ENCODE measurements at places on chromosomes 16 and 17.

DNA sequence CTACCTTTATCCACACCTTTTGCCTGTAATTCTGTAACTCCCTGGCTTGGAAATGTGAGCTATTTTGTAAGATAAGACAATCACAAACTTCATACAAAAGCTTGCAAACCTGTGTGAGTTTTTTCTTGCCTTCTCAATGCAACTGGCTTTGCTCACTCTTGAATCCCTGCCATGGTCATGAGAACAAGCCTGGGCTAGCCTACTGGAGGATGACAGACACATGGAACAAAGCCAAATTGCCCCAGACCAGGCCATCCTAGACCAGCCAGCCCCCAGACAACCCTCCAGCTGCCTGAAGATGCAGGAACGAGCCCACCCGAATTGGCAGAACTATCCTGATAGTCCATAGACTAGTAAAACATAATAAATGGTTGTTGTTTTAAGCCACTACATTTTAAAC, 466.6 kb upstream of the ERCC4 start:
- DNase-seq = no peak

GRCh38 chr16:84597931-84598351, 19.9 kb downstream of the COTL1 start:
- DNase-seq = no peak

GRCh38 chr17:12736526-12736925, 52.8 kb upstream of the ARHGAP44 start:
- no peak for DNase-seq

DNA sequence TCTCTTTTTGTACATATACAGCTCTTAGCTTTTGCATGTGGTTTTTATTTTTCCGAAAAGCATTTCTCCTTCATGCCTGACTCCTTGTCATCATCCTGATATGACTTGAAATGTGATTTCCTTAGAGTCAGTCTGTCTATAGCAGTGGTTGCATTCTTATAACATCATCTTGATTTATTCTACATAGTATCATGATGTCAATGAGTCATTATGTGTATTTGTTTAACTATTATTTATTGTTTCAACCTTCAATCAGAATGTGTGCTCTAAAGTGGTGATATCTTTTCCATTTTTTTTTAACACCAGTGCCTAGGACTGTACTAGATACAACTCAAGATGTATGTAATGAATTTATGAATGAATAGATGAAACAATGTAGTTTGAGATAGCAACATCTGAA, 354.9 kb upstream of the CDH8 start:
- no peak for DNase-seq

- no peak for DNase-seq
Measured at GRCh38 chr17:41592601-41593305, 6.1 kb upstream of the KRT14 start.

- DNase-seq = no peak
Measured at GRCh38 chr16:28505489-28506137, 1.0 kb downstream of the IL27 start.

- no peak for DNase-seq
Measured at GRCh38 chr17:29760279-29761039, 137.7 kb upstream of the CORO6 start.

DNA sequence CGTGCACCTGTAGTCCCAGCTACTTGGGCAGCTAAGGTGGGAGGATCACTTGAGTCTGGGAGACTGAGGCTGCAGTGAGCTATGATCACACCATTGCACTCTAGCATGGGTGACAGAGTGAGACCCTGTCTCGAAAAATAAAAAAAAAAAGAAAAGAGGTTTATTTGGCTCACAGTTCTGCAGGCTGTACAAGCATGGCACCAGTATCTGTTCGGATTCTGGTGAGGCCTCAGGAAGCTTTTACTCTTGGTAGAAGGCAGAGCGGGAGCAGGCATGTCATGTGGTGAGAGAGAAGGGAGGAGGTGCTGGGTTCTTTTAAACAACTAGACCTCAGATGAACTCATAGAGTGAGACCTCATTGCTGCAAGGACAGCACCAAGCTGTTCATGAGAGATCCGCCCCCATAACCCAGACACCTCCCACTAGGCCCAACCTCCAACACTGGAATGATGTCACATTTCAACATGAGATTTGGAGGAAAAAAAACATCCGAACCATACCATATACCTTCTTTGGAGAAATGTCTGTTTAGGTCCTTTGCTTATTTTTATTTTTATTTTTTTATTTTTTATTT, 10.3 kb upstream of the RMI2 start:
- DNase-seq = no peak

DNA sequence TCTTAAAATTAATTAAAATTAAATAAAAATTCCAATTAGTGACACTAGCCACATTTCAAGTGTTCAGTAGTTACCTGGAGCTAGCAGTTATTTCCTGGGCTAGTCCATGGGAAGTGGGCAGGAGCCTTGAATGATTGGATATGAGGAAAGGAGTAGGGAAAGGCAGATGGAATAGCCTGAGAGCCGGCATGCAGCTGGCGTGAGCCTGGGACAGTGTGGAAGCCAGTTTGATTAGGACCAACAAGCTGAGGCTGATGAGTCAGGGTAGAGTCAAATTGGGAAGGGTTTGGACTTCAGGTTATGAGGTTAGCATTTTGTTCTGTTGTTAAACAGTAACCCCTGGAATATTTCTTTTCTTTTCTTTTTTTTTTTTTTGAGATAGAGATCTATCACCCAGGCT, 15.3 kb upstream of the GNA13 start:
- DNase-seq = no peak

GRCh38 chr16:7921345-7921744, 588.7 kb downstream of the RBFOX1 start:
- DNase-seq = peak; percentile 53

DNA sequence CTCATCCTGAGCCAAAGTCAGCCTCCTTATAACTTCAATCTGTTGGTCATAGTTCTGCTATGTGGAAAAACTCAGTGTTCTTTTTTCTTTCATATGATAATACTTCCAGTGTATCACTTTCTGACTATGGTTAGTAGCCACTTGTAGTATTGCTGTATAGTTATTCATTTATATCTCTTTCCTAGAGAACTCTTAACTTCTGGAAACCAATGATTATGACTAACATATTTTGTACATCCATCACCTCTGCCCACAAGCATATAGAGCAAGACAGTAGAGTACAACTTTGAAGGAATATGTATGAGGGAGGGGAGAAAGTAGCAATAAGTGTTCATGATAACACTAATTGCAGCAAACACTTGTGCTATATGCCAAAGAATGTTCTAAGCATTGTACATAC, 38.6 kb downstream of the COX10 start:
- DNase-seq = no peak

- DNase-seq = no peak
Measured at GRCh38 chr17:44912763-44913544, 2.3 kb downstream of the GFAP start.

DNA sequence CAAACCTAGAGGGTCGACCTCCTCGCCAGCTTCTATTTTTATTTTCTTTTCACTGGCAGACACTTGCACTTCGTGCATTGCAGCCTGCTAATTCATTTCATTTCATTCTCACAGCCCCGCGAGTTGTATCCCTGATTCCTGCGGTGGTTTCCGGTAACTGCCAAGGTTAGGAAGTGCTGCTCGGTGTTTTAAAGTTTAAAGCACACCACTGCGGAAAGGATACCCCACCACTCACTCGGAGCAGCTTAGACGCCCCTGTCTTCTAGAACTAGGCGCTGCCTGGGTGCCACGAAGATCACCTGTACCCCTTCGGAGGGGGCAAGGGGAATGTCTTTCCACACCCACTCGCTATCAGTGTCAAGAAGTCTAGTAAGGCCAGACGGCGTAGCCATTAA, 509 bp downstream of the CNEP1R1 start:
- no peak for DNase-seq

DNA sequence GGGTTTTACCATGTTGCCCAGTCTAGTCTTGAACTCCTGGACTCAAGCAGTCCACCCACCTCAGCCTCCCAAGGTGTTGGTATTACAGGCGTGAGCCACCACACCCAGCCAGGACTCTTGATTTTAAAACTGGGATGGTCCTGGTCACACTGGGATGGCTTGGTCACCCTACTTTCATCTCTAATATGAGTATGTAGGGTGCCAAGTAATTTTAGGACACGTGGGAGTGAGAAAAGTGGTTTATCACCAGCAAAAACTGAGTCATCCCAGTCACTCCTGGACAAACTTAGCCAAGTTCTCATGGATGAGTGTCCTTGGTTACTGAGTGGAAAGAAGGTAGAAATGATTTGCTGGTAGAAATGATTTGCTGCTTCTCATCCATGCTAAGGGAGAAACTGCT, 9.9 kb downstream of the CLEC19A start:
- DNase-seq = no peak

- peak; percentile 77 for DNase-seq
Measured at GRCh38 chr17:1108765-1109605, 70.8 kb downstream of the ABR start.

DNA sequence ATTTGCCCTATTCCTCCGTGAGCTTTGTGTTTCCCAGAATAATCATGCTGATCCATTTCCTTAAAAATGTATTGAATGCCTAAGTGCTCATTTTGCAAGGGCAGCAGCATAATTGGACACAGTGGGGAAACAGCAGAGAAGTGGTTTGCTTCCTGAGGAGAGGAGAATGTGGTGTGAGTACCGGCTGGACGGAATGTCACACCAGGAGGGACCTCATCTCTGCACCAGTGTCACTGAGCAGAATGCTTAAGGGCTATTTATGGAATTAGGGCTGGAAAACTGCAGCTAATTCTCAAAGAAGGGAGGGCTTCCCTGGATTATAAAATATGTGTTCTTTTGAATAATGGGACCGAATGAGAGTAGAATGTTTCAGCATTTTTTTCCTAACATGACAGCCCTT, 1100.6 kb upstream of the RBFOX1 start:
- no peak for DNase-seq

- no peak for DNase-seq
Measured at GRCh38 chr16:68574479-68574878, 35.4 kb downstream of the ZFP90 start.

DNA sequence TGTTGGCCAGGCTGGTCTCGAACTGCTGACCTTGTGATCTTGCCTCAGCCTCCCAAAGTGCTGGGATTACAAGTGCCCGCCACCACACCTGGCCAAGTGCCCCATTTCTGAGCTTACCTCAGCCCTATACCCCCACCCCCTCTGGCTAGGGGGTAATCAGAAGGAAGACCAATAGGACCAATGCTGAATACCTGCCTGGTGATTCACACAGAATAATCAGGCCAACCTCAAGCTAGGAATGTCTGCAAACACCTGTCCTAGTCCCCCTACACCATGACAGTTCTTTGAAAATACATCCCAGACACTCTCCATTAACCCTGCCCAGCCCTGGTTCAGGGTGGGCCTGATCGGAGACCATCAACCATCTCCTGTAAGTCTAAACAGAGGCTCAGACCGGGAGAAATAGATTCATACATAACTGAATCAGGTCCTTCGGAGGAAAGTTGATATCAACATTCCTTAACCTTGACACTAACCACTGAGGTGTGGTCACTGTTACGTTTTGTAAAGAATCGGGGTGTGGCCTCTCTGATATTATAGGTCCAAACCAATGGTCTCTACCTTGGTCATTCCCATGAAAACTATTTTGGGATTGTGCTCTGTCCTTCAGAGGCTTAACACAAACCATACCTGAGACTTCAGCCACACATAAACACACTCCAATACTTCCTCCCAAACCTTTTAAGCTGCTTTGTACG, 130.8 kb downstream of the GAS7 start:
- no peak for DNase-seq

- DNase-seq = peak; percentile 58
Measured at GRCh38 chr16:47258874-47259461, 115.2 kb upstream of the NETO2 start.

DNA sequence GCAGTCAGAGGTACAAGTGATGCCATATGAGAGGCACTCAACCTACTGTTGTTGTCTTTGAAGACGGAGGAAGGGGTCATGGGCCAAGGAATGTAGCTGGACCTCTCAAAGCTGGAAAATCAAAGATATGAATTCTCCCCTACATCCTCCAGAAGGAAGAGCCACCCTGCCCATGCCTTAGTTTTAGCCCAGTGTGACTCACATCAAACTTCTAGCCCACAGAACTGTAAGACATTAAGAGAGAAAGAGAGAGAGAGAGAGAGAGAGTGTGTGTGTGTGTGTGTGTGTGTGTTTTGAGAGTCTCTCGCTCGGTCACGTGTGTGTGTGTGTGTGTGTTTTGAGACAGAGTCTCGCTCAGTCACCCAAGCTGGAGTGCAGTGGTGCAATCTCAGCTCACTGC, 87.1 kb downstream of the STX8 start:
- DNase-seq = no peak

GRCh38 chr16:10946308-10946707, 1.9 kb downstream of the CLEC16A start:
- DNase-seq = no peak

- no peak for DNase-seq
Measured at GRCh38 chr17:15384142-15384787, 42.9 kb upstream of the TEKT3 start.

DNA sequence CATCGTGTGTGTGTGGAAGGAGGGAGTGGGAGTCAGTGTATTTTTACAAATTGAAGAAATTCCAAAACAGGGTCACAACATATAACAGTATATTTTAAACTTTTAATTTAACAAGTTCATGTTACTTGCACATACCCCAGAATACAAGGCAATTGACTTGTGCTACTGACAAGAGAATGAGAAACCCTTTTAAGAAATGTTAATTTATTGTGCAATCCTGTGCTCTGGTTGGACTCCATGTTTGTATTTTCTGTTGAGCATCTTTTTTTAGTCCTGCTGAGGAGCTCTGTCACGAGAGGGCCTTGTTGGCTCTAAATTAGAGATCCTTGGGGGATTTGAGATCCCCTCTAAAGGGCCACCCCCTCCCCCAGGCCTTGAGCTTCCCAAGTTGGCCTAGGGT, 1.1 kb upstream of the EMP2 start:
- DNase-seq = no peak

DNA sequence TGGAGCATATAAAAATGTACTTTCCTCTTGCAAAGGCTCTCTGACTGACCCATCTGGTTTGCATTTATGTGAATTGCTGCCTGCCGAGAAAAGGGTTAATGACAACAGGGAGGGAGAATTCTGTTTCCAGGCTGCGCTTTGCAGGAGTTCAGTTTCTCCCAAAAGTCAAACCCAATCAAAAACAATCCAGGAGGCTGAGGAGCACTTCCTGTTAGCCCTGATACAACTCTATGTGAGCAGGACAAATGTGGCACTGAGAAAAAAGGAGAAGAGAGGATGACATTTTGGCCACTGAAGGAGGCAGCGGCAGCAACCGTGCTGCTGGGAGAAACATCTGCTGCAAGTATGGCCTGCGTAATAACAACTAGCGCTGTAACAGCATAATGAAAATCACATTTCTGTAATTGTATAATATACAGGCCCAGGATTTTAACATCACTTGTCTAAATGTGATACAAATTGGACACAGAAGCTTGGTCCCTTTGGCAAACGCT, 26.8 kb upstream of the ELAC2 start:
- DNase-seq = no peak

DNA sequence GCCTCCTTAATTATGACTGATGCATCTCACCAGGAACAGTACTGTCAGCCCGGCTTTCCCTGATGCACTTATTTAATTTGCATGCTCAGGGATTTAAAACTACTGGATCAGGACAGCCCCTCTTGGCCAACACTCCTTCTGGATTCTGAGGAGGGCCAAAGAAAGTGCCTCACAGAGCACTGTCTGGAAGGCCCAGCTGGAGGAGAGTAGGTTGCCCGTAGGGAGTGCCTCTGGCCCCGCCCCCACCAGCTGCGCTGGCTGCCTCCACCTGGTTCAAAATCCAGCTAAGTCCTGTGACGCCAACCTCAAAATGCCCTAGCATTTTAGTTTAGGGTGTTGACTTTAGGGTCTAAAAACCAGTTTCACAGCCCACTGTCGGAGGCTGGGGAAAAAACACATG, 49.4 kb upstream of the SREBF1 start:
- DNase-seq = peak; percentile 69

- DNase-seq = no peak
Measured at GRCh38 chr16:84150926-84151325, 5.8 kb downstream of the DNAAF1 start.

Data from D341Med (cell line).